NCI-H2107 (cell line): ENCODE measurements at places on chromosomes 1 and 21.

- DNase-seq = no peak
Measured at GRCh38 chr1:166865926-166866325, 10.1 kb downstream of the TADA1 start.

DNA sequence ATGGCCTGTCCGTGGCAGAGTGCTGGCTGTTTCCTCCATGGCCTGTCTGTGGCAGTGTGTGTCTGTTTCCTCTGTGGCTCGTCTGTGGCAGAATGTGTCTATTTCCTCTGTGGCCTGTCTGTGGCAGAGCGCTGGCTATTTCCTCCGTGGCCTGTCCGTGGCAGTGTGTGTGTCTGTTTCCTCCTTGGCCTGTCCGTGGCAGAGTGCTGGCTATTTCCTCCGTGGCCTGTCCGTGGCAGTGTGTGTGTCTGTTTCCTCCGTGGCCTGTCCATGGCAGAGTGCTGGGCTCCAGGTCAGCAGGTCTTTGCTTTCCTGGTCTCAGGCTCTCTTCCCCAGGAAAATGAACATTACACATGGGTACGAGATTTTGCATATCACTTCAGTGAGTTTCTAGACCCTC lies 138.4 kb upstream of the IPO9 start:
- DNase-seq = no peak

DNA sequence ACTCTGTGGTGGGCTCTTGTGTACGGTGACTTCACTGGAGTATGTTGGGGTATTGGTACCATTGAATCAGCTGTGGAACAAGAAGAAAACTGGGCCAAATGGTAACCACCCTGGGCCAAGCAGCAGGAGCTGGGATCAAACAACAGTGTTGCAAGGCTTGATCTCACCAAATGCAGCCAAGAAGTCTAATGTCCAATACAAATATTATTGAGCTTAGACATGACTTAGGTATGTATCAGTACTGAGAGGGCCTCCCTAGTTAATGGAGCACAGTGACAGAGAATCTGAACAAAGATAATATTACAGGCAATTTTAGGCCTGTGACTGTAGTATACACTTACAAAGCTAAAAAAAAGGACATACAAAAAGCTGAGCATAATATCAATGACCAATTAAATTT lies 604.8 kb downstream of the PLA2G4A start:
- DNase-seq = no peak

DNA sequence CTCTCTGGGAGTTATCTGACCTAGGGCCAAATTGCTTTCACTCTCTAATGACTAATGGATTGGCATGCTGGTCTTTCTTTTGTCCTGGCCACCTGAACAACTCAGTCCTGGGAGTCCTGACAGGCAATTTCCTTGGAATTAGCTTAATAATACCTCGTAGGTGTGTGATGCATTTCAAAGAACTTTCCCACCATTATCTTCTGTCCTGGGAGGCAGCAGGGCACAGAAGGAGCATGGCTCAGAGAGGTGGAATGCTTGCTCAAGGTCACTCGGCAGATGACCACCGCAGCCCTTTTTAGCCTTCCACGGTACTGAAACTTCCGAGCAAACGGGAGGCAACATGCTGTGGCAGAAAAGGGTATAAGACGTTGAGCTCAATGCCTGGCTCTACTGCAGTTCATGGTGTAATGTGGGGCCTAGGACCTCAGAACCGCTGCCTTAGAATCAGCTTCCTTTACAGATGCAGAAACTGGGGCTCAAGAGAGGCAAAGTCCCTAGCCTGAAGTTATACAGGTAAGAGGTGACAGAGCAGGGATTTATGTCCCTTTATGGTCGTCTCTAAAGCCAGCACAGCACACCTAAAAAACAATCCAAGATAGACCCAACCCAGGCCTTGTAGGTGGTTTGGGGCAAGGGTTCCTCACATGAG lies 3.2 kb downstream of the ID3 start:
- DNase-seq = no peak

GRCh38 chr1:37486680-37487618 lies 12.6 kb downstream of the ZC3H12A start:
- DNase-seq = no peak

- DNase-seq = no peak
Measured at GRCh38 chr1:240658312-240658960, 46.5 kb upstream of the GREM2 start.

GRCh38 chr1:76230842-76231281 lies 156.3 kb downstream of the ST6GALNAC3 start:
- DNase-seq = no peak

DNA sequence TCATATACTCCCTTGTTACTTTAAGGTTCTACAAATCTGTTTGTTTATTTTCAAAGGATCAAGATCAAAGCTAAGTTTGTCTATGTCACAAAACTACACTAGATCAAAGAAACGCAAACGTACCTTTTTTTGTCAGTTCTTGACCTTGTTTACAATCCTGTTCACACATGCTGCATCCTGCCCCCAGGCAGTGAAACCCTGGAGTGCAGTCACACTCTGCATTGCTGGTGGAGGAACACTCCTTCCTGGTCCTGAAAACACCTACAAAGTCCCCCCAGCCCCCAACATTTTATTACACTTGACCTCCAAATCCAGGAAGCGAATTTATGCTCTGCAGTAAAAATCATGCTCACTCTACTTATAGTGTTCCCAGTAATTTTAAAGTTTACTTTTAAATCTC lies 2.6 kb downstream of the TNFRSF9 start:
- no peak for DNase-seq

DNA sequence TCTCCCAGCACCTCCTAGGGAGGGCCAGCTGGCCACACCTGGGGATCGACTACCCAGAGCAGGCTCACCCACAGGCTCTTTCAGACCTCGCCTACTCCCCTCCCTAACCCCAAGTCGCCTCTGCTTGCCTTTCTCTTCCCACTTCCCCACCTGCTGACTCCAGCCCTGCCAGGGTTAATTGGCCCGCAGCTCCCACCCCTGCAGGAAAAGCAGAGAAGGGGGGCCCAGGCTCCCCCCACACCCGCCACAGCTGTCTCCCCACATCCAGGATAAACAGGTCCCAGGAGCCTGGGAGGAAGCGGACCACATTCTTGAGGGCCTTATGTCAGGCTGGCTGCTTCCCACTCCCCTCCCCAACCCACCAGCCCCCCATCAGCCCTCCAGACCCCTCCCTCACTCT lies 45.0 kb downstream of the TAS1R2 start:
- DNase-seq = no peak

DNA sequence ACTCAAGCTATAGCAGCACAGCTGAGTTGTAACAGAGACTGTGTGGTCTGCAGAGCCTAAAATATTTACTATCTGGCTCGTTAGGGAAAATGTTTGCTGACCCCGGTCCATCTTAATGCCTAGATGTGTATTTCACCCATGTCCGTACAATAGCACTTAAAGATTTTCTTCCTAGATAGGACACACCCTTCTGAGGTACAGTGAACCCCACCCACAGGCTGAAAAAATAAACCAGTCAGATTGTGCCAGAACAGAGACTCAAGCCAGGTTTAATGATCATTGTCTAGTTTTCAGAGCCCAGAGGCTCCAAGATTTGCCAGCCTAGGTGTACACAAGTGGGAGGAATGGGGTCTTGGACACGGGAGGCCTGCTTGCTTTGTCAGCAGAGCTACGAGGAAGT lies 5.6 kb downstream of the AMIGO1 start:
- no peak for DNase-seq

DNA sequence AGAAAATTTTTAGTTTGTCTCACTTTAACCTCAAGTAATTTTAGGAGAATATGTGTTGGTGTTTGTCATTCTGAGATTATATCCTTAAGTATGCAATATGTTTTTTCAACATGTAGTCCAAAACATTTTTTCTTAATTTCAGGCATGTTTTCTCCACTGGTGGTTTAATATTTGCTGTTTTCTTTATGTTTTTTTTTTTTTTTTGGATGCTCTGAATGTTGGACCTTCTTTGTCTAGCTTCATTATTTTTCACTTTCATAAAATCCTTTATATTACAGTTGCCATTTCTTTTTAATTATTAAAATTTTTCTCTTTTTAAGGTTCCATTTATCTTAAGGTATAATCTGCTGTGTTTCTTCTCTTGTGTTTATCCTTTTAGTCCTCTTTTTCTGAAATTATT lies 342.2 kb upstream of the DUSP10 start:
- no peak for DNase-seq

- DNase-seq = no peak
Measured at GRCh38 chr1:212323066-212323465, 37.9 kb downstream of the PPP2R5A start.

GRCh38 chr1:76830373-76830772 lies 36.9 kb upstream of the ST6GALNAC5 start:
- no peak for DNase-seq

GRCh38 chr21:44462834-44463200 lies 7.5 kb downstream of the LRRC3 start:
- DNase-seq = no peak

DNA sequence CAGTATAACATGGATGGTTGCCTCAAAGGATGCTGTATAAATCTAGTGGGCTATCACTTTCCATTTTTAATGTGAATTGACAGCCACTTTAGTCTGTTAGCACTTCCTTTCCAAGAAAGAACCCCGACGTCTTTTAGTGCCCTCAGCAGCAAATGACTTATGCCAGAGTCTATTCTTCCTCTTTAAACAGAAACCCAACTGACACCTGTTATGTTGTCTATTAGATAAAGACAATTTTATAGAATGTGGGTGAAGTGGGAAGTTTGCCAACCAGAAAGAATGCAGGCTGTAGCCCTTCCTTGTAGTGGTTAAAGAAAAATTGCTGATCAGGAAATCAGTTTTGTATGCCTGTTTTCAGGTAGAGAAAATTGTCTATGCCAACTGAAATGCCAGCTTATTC lies 344.9 kb downstream of the ZNF326 start:
- DNase-seq = no peak

- no peak for DNase-seq
Measured at GRCh38 chr21:37939251-37939650, 23.0 kb upstream of the KCNJ6 start.

DNA sequence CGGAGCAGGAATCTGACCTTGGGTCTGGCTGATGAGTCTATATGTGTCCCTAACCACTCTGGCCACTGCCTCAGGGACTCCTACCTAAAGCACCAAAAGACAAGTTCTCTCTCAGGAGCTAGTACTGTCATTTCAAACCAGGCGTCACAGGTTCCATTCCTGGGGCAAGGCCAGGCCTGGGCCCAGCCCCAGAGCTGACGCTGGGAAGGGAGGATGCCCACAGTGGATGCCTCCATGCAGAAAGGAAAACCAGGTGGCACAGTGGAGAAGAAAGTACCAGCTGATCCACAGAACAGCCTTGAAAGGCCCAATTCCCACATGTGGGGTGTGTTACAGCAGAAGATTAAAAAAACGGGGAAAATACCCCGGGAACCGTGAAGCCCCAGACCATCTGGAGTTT lies 77.4 kb downstream of the DMRTB1 start:
- DNase-seq = no peak

DNA sequence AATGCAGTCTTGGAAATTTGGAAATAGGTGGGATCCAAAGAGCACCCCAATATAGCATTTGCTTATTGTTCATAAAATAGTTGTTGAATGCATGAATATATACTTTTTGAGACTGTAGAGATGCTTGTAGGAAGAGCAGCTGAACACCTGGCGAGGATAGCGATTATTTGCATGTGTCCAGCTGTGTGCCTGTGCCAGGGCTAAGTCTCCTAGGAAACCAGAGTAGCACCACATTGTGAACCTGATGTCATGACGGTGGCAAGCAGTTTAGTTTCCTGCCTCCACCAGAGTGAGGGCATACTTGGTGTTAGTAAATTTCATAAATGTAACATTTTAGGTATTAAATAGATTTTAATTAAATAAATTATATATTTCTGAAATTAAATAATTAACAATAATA lies 37.3 kb upstream of the IRF2BP2 start:
- DNase-seq = no peak

DNA sequence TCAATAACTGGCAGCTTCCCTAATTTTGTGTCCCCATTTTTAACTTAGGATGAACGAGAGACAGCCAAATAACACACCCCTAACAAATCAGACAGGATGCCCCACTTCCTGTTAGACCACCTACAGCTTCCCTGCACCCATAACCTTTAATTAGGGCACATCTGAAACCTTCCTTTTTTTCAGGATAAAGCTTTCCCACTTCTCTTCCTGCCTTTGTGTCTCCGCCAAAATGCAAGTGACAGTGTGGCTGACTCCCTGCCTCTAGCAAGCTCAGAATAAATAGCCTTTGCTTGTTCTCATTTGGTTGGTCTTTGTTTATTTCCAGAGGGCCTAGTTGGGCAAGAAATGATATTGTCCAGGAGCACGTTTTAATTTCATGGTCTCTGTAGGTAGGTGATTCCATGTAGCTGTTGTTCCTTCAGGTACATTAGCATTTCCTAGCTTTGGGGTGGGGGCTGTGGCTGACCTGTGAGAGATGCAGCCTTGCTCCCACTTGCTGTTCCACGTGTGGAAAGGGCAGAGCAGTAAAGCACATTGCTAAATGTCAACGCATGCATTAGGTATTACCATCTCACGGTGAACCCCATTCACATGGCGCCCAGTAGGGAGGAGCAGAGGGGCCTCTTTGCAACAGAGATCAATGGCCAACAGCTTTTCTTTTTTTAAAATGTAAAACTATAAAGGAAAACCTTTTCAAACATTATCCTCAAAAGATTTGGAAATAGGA lies 154.9 kb downstream of the ST6GALNAC3 start:
- no peak for DNase-seq

DNA sequence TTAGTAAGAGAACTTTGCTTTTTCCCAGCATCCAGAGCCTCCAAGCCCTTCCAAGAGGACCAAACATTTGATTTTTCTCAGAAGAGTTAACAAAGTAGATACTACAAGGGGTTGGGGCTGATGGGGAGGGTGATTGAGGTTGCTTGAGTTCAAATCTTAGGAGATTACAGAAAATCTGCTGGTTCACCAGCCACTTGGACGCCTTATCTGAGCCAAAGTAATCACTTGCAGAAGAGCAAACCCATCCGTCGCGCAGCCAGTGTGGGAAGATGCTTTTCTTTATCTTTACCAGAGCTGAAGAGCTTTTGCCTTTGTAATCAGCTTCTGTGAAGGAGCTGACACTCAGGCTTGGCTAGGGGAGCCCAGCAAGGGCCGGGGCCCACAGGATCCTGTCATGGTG lies 91.9 kb upstream of the CTTNBP2NL start:
- DNase-seq = no peak

GRCh38 chr1:76835203-76835602 lies 32.1 kb upstream of the ST6GALNAC5 start:
- no peak for DNase-seq

DNA sequence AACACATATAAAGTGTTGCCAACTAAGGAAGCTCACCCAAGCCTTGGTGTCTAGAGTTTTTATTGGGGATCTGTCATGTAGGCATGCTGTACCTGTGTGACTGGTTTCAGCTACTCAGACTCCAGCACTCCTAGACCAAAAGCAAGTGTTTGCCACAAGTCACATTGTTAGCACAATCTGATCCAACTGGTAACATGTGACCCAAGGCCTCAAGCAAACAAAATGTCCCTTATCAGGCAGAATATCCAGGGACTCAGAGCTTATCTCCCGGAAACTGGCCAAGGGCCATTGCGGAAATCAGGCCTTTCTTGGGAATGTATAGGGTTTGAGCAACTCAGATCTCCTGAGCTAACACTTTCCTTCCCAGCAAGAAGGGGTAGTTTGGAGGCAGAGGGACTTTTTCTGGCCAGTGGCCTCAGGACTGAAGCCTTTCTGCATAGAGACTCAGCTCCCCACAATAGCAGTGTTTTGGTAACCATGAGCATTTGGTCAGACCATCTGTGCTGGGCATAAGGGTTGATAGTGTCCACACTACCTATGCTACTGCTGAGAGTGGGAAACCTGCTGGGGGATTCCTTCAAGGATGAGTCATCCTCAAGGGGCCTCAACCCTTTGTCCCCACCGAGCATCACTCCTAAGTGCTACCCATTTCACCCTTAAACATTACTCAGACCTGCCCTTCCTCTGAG lies 29.6 kb downstream of the NHLH2 start:
- no peak for DNase-seq
